Fibroblast of skin of right quadriceps (primary cell): ENCODE measurements at places on chromosomes 2 and 18.

DNA sequence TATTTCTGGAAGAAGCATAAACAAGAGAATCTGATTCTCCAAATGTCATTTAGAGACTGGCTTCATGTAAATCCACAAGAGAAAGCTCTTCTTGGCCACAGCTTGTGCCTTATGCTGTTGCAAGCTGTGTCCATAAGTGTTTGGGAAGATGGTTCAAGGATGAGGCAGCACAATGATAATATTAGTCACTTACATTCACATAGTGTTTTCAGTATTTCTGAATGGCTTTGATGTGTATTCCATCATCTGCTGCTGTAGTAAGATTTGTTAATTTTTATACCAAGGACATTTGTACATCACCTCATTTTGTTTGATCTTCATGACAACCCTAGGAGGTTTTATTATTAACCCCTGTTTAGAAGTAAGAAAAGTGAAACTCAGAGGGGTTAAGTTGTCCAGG lies 29.9 kb downstream of the CREG2 start:
- no peak for DNase-seq

- no peak for DNase-seq
These were observed 33.5 kb upstream of the EML4 start for GRCh38 chr2:42135381-42136312.

GRCh38 chr2:127954857-127955256 lies 69.1 kb upstream of the AMMECR1L start:
- no peak for DNase-seq

DNA sequence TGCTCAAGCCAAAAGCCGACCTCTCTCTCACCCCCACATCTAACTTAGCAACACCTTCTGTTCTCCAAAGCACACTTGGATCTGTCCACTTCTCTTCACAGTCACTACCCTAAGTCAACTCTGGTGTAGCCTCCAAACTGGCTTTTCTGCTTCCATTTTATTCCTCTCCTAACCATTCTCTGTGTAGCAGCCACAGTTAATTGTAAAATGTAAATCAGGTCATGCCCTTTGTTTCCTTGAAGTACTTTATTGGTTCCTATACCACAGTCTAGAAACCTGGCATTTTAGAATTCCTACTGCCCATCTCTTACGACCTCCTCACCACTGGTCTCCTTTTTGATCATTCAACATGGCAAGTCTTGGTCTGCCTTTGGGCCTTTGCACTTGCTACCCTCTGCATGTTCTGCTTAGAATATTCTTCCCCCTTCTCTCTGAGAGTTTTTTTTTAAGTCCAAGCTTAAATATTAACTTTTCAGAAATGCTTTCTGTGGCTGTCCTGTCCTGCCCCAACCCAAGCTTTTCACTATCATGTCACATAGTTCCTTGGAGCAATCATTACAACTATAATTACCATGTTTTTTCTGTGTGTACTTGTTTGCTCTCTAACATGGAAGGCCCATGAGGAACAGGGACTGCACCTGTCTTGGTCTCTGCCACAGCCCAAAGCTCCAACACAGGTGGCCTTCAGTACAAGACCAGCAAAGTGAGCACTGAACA lies 42.9 kb downstream of the PLA2R1 start:
- DNase-seq: no peak

- no peak for DNase-seq
These were observed 731.5 kb downstream of the LRP1B start for GRCh38 chr2:141399270-141399669.

GRCh38 chr2:128633501-128633900 lies 314.8 kb upstream of the HS6ST1 start:
- peak; percentile 86 for DNase-seq

DNA sequence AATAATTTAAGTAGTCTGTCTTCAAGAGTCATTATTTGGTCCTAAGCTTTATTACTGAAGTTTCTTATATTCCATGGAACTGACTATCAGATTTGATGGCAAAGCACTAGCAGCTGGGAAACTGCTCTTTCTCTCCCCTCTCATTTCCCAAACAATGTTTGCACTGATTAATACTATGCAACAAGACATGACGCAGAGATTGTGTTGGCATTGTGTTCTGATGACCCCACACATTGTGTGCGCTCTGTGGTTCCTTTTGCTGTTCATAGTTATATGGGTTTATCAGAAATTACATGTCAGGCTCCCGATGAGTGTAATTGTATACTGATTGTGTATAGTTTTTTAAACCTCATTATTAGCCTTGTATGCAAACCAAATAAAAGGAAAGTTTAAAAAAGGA lies 331.6 kb upstream of the FANCL start:
- DNase-seq: no peak

- no peak for DNase-seq
These were observed 319.9 kb upstream of the RBMS1 start for GRCh38 chr2:160813506-160813858.

- DNase-seq: no peak
These were observed 68.7 kb upstream of the FSHR start for GRCh38 chr2:49222975-49223528.

DNA sequence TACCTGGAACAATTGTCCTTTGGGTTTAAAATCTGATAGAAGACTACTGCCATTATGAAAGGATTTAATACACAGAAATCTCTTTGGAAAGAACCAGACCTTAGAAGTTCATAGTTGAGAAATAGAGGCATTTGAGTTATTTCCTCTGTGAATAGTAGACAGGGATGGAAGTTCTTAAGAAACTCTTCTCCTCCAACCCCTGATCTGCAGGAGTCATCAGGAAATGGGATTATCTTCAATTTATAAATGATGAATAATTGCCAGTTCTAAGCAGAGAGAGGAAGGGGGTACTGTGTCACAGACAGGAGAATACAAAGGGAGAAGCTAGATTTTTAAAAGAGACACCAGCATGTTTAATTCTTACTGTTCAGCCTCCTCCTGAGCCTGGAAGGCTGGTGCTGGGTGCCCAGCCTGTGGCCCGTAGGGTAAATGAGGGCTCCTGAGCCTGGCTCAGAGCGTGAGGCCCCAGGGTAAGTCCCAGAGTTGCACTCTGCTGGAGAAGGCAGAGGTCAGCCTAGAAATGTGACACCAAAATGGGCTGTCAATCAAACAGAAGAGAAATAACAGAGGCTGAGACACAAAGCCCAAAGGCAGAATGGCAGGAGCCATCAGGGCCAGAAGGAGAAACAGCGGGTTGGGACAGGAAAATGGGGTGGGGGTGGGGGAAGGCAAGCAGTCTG lies 58.2 kb upstream of the PKDCC start:
- DNase-seq: peak; percentile 70

DNA sequence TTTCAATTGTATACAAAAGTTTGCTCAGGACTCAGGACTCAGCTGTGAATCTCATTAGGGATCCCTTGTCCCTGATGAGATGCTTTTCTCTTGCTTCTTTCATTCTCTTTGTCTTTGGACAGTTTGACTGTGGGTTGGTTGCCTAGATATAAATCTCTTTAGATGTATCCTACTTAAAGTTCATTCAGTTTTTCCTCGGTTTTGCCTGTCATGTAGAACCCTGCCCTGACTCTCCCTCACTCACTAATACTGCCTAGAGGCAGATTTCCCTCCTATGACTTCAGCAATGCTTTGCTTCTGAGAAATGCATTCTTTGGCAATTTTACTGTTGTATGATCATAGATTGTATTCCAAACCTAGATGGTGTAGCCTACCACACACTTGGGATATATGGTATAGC lies 421.4 kb upstream of the TCF4 start:
- DNase-seq: no peak

DNA sequence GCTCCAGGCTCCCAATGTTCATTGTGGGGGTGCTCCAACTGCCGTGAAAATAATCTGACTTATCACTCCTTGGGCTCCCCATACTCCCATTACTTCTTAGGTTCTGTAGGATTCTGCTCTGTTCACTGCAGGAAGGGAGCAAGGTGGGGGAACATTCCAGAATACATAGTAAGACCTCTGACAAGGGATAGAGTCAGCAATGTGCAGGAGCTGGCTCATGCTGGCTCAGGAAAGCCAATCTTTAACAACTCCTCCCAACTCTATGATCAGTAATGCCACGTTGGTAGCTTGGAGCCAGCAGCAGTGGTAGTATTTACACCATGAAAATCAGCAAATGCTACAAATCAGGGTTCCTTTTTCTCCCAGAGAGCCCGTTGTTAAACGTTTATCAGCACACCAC lies 44.4 kb downstream of the FECH start:
- DNase-seq: peak; percentile 59

- no peak for DNase-seq
These were observed 40.6 kb downstream of the CFAP210 start for GRCh38 chr2:169653636-169654035.

DNA sequence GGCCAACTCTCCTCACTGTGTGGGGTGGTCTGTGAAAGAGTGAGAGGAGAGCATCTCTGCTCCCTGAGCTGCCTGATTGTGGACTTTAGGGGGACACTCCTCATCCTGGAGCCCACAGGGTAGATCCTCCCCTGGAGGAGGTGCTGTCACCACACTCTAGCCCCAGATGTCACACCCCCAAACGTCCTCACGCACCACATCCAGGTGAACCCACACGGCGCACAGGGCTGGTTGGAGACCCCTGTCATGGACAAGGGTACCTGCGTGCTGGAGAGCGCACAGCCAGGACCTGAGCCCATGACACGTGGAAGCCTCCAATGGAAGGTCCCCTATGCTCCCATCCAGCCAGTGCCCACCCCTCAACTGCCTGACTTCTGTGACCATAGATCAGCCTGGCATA lies 10.5 kb downstream of the AGXT start:
- no peak for DNase-seq

- DNase-seq: no peak
These were observed 114.7 kb downstream of the CPS1 start for GRCh38 chr2:210671065-210671464.

DNA sequence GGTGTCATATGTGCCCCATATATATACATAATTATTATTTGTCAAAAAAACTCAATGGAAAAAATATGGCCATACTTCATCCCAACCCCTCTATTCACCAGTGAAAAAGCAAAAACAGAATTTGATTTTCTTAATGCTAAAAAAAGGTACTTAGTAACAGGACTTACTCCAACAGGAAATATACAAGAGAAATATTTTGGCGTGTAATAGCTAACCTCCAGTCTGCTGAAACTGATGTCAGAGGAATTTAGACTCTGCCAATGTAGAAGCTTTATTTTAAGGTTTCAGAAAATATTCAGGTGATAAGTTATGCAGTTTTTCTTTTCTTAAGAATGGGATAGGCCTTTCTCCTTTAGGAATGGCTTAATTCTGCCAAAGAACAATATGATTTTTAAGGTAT lies 72.6 kb downstream of the TMEFF2 start:
- DNase-seq: no peak

DNA sequence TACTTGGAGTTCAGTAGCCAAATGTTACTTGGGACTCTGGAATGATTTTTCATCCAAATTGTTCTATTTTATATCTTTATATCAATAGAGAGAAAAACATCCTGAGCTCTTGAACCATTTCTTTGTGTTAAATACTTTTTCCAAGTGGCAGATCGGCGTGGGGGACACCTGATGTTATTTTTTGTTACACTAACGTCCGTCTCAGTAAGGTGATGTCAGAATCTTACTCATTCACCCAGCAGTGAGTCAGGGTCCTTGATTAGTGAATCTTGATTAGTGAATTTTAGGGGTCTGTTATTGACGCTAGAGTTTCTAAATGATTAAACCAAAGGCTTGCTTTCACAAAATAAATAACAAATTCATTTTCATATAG lies 1.7 kb downstream of the MIB1 start:
- DNase-seq: no peak

- DNase-seq: peak; percentile 37
These were observed 24.8 kb upstream of the STAT1 start for GRCh38 chr2:191038741-191039140.

GRCh38 chr2:45253151-45253550 lies 243.9 kb upstream of the SIX2 start:
- no peak for DNase-seq

GRCh38 chr2:74454654-74455511 lies at the start of gene INO80B:
TSS of gene INO80B (plus strand) at chr2:74455087. CDS start at chr2:74455117, 30 bp downstream.
- DNase-seq: peak; percentile 98

DNA sequence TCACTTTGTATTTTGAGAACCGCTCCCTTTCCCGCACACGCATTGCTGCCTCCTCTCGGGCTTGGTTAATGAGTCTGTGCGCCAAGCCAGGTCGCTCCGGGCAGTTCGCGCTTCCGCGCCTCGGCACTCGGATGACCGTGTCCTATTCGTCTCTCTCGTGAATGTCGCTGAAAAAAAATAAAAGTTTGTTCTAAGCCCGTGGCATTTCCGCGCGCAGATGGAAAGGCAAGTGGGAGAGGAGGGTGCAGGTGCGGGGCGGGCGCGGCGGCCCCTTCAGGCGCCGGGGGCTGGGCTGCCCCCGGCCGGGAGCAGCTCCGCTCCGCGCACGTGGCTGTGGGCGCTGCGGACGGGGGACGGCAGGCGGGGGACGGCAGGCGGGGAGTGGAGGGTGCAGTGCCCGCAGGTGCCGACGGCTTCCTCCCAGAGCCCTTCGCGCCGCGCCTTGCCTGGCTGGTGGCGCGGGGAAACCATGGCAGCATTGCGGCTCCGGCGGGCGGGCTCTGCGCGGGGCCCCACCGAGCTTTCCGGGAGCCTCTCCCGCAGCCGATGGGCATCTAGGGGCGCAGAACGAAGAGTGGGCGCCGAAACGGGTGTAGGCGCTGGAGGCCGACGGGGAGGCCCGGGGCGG lies 159.6 kb upstream of the SIX2 start:
- DNase-seq: no peak

- DNase-seq: no peak
These were observed 185.6 kb upstream of the COPS8 start for GRCh38 chr2:236899950-236900640.

- DNase-seq: no peak
These were observed 34.2 kb upstream of the ACAA2 start for GRCh38 chr18:49847524-49847923.

DNA sequence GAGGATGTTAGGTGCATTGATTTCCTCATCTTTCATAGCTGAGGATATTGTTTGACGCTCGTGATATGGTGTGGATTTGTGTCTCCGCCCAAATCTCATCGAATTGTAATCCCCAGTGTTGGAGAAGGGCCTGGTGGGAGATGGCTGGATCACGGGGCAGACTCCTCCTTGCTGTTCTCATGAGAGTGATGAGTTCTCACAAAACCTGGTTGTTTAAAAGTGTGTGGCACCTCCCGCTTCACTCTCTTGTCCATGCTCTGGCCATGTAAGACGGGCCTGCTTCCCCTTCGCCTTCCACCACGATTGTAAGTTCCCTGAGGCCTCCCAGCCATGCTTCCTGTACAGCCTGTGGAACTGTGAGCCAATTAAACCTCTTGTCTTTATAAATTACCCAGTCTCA lies 28.4 kb upstream of the GPC1 start:
- no peak for DNase-seq
